ENCODE measurements at places on chromosomes 7 and 10.

DNA sequence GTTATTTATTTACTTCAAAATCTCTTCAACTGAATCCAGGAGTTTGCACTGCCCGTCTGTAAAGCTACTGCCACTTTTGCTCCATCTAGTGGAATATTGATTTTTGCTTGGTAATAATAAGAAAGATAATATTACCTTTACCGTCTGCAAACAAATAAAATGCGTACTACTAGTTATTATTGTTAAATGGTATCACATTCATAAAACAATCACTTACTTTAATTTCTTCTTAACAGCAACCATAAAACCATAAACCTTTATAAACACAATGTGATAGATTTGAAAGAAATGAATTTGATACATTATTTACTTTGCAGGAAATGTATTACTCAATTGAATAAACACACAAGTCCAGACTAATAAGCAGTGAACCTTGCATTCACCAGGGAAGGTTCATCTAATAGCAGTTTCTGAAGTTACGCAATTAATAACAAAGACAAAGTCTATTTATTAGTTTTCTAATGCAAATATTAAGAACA is 6.4 kb downstream of the AGMO start:
- DNase-seq, result no peak

- no peak for DNase-seq
Measured at GRCh38 chr7:158582089-158582456, 5.5 kb downstream of the PTPRN2 start.

- DNase-seq, result no peak
Measured at GRCh38 chr7:40468891-40469864, 334.4 kb downstream of the SUGCT start.

- no peak for DNase-seq
Measured at GRCh38 chr7:99843808-99844207, 16.0 kb downstream of the CYP3A43 start.

DNA sequence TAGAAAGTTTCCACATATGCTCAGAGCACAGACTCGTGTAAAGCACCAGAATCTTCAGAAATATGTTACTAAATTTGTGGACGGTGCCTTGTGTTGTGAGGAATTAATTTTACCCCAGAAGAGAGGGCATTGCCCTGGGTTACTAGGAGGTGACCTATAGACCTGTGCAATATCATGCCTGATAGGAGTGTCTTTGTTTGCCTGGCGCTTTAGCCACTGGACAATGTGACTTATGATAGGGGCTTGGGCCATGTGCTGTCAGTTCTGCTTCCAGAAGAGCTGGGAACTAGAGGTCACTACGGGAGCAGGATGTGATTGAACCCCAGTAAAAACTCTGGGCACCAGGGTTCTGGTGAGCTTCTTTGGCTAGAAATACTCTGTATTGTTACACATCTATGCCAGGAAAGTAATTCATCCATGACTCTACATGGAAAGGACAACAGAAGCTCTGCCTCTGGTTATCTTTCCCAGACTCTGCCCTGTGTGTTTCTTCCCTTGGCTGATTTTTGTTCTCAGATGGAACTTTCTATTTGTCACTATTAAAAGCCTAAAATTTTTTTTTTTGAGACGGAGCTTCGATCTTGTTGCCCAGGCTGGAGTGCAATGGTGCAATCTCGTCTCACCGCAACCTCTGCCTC is 75.5 kb downstream of the SIRT1 start:
- DNase-seq, result no peak

- no peak for DNase-seq
Measured at GRCh38 chr7:47661051-47661714, 79.3 kb upstream of the TNS3 start.

- DNase-seq, result peak; percentile 30
Measured at GRCh38 chr10:93437946-93438612, 44.1 kb downstream of the MYOF start.

DNA sequence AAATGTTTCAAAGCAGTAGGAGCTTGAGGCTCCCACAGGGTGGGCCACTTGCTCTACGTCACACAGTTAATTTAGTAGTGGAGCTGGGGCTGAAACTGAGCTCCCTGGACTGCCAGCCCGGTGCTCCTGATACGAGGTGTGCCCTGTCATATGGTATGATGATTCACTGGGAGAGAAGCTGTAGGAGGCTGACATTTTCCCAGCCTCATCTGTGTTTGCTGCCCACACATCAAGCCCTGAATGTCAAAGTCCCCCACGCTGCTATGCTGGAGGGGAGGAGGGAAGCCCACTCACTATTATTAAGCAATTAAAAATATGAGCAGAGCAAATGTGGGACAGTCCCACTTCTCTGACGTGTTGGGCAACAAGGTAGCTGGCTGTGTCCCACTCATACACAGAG is 81.2 kb upstream of the SORCS3 start:
- no peak for DNase-seq

DNA sequence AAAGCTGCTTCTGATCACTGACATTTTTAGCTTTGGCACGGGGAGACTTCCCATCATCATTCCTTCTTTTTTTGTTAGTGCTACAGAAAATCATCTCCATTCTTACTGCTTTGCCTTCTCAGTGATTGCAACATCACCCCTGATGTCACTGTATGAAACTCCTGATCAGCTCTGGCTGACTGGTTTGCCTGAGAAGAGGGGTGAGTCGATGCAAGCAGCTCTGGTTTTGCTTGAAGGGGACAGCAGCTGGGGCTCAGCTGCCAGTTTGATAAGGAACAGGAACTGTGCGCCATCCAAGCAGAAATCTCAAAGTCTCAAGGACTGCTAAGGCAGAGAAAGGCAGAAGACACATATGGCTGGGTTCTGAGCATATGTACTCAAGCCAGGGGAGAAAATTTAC is 808.5 kb upstream of the CELF2 start:
- peak; percentile 49 for DNase-seq

DNA sequence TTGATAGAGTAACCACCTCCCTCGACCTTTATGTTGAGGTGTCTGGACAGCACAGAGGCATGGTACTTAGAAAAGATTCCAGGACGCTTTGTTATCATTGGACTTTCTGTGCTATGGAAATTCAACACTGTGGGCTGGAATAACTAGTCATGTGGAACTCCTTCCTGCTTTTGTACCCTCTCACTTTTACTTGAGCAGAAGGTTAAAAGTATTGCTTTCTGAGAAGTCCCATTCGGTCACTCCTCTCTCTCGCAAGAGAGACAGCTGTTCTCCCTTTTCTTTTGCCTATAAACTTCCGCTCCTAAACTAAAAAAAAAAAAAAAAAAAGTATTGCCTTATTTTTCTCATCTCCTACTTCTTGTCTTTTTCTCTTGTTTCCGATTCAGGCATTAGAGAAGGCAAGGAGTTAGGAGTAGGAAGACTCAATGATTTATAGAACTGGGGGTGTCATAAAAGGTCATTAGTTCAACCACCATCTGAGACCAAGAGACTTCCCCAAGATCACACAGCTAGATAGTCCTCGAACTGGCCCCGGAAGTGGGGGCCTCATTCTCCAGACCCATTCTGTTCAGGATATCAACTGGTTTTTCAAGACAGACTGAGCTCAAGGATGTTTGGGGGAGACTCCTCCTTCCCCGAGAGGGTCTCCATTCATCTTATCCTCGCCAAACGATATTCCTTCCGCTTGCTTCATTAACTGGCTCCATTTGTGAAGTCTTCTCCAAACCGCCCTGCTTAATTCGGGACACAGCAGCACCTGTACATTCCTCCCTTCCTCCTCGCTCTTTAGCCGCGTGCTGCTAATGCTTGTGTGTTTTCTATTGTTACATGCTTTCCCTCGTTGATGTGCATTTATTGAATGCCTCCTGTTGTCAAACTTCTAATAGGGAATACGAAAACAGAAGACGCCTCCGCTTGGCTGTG is 995 bp upstream of the INPP5F start:
- no peak for DNase-seq

- no peak for DNase-seq
Measured at GRCh38 chr10:5370493-5371352, 6.0 kb downstream of the UCN3 start.

- DNase-seq, result no peak
Measured at GRCh38 chr7:5567790-5568189, 144.2 kb upstream of the TNRC18 start.

DNA sequence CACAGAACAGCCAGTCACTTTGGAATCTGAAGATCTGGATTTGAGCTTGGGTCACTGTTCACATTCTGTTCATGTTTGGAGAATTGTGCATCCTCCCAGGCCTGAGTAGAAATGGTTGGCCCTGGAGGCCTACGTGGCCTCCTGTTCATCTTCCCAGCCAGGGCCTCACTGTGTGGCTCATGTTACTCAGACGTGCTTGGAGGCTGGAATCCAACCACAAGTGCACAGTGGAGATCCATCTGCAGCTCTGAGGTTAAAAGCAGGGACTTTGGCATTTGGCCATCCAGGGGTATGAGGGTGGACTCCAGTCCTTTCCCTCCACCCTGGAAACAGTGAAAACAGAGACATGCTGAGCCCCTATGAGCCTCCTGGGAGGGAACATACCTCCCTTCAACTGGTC is 709.0 kb upstream of the IGFBP3 start:
- DNase-seq, result no peak

DNA sequence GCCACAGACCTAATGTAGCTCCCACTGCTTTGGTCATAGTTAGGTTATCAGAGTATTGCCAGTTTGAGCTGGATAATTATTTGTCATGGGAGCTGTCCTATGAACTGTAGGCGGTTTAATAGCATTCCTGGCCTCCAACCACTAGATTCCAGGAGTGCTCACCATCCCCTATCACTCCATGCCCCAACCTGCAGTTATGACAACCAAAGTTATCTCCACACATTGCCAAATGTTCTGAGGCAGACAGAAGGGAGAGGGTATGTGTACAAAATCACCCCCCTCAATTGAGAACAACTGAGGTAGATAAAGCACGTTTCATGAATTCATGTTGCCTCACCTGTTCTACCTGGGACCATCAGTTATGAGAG is 119.0 kb upstream of the CACUL1 start:
- DNase-seq, result no peak

DNA sequence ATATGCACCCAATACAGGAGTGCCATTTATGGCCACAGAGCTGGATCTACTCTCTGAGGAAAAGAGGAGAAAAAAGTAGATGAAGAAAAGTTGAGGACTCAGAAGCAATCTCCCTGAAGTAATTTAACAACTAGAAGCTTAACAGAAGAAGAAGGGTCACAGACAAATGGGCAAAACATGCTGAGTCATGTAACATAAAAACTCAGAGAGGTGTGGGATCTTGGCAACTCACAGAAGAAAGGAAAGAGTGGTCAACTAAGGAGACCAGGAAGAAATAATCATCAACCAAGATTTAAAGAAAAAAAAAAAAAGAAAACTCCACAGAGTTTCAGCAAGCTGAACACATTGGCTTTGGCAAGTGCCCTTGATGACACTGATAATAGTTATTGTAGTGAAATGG is 51.8 kb upstream of the BET1 start:
- DNase-seq, result no peak

- DNase-seq, result no peak
Measured at GRCh38 chr7:85178531-85179298, 8.1 kb downstream of the SEMA3D start.

DNA sequence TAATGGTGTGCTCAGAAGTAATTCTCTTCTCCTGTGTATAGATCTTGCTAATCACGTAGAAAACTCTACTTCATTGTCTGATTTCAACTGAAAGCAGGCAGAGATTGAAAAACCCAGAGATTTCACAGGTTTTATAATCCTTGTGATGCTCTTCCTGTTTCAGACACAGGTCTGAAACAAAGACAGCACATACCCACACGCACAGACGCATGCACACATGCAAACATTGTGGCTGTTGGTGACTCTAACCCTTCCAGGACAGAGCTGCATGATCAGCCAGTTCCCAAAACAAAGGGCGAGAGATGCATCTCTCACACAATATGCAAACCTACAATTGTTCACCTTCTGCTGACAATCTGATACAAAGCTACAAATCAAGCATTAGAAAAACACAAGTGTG is 11.1 kb upstream of the TFEC start:
- no peak for DNase-seq

DNA sequence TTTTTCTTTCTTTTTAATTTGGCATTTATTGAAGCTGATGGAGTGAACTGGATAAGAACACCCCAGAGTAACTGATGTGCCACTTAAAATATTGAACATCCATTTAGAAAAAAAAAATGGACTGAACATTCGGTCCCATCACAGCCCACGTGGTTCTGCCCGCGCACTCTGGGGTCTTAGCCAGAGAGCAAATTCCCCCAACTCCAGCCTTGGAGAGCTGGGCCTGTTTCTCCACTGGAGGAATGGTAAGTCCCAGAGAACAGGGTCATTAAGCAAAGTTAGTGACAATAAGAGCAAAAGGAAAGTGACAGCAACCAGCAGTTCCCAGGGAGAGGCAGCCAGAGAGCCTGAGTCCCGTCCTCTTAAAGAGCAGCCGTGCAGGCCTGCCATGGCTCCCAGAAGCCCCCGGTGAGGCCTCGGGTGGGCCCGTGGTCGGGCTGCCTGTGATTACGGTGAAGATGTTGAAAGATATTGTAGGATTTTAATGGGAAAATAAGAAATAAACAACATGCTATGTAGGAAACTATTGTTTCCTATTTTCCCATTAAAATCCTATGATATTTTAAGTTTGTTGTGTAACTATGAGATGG is 487.9 kb upstream of the MKI67 start:
- no peak for DNase-seq

GRCh38 chr7:18895456-18895855 is 222.0 kb downstream of the TWIST1 start:
- DNase-seq, result no peak

- no peak for DNase-seq
Measured at GRCh38 chr10:57218382-57218781, 857.3 kb upstream of the ZWINT start.

- DNase-seq, result no peak
Measured at GRCh38 chr10:116124777-116125176, 148.2 kb downstream of the GFRA1 start.

DNA sequence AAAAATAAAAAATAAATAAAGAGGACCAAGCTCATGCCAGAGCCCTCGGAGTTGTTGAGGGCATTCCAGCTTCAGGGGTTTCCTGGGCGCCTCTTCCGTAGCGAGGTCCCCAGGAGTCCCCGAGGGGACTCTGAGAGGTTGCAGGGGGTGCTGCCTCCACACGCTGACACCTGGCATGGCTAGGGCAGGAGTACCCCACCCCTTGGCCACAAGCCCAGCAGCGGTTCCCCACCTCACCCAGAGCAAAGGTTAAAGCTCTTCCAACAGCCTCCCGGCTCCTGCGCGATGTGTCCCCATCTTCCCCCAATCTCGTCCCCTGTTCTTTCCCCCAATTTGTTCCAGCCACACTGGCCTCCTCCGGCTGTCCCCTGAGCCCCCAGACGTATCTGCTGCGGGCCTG is 4.5 kb downstream of the AMZ1 start:
- no peak for DNase-seq

GRCh38 chr7:30214651-30215137 is 69.7 kb upstream of the ZNRF2 start:
- no peak for DNase-seq

GRCh38 chr10:5524641-5525560 is at the start of gene CALML3:
TSS of gene CALML3 (plus strand) at chr10:5524961. CDS start at chr10:5525086, 125 bp downstream.
- no peak for DNase-seq

All from ovary (tissue), 10 donors.